Activated CD8-positive, alpha-beta memory T cell treated with anti-CD3 and anti-CD28 coated beads for 4 hours (primary cell): ENCODE measurements at places on chromosomes 5 and 9.

DNA sequence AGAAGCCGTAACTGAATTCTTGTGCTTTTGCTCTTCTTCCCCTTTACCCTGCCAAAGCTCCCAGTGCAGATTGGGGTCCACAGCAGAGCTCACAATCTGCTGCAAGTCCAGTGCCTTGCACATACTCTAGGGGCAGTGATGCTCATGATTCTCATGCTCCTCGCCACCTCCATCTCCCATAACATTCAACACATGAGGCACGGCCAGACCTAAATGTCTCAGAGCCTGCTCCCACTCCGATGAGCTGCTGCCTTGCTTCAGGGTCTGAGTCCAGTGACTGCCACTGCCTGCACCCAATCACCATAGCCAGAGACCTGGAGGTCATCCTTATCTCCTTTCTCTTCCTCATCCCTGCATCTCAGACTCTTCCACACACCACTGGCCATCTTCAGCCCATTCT lies 10.5 kb downstream of the CSF1R start:
- no peak for DNase-seq

DNA sequence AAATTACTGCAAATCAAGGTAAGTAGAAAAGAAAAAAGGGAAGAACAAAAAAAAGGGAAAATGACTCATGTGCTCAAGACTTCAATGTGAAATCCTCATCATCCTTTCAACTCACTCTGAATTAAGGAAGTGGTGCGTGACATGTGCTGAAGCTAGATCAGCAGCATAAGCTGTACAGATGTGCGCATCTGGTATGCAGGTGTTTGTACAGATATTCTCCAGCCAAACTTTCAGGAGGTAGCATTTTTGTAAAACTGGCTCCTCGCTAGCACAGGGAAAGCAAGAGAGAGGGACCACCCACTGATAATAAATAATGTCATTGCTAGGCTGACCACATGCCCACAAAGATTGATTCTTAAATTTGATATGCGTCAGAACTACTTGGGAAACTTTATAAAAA lies 253.9 kb upstream of the RGMB start:
- DNase-seq: no peak

DNA sequence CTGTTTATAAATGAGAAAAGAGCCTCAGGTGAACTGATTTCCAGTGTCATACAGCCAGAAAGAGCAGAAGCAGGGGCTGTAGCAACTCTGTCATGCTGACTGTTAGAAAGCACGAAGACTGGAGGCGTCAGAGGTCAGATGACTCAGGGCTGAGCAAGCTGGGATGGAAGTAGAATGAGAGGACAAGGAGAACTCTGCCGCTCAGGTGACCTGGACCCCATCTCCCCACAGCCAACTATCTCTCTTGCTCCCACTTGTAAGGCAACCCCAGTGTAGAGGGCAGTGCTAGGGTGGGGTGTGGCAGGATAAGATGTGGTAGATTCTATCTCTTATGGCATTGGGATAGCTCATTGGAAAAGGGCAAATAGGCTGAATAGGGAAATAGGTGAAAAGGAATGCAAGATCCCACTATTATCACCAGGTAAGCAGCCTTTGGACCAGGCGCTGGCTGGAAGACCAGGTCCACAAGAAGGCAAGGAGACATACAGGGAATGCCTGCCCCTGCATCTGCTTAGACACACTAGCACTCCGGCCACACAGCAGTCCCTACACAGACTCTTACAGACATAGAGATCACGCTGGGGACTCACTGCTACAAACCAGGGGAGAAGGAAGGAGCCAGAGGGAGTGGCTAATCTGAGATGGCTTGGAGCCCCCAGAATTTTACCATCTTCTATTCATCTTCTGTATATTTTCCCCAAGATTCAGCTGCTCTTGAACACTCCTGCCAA lies 21.2 kb upstream of the LOX start:
- no peak for DNase-seq

DNA sequence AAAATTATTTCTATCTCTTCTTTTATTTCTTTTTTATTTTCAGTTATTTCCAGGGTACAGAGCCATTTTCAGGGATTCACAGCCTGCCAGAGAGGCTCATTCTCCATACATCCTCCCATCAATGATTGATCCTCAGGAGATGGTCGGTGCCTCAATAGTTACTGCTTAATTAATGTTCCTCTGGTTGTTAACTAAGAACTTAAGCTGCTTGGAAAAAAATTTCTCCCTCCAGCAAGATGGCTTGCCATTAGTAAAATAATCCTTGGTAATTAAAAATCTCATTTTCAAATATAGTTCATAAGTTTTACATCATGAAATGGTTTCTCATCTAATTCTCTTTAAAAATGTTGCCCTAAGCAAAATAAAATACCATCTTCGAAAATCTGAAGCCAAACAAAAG lies 20.0 kb downstream of the MARCHF11 start:
- DNase-seq: no peak

GRCh38 chr5:442335-443238 lies at the start of gene EXOC3:
Gene EXOC3 (plus strand): TSS chr5:443176. CDS start chr5:446206, 3,030 bp downstream.
- peak; percentile 60 for DNase-seq

DNA sequence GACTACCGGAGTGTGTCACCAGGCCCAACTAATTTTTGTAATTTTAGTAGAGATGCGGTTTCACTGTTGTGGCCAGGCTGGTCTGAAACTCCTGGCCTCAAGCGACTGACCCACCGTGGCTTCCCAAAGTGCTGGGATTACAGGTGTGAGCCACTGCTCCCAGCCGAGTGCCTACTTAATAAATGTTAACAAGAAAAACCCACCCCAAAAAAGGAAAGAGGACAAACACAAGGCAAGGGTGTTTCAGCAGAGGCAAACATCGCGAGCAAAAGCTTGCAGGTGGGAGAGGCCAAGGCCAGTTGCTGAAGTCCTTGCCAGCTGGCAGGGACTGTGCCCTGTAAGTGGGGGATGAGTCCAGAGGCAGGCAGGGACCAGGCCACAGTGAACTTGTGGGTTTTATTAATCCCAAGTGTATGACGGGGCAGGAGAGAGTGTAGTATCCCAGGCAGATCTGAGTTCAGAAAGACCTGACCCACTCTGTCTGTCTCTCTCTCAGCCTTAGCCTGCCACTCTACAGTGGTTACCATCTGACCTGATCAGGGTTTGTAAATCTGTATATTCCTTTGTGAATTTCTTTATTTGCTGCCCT lies 6.4 kb upstream of the FPGS start:
- DNase-seq: no peak

DNA sequence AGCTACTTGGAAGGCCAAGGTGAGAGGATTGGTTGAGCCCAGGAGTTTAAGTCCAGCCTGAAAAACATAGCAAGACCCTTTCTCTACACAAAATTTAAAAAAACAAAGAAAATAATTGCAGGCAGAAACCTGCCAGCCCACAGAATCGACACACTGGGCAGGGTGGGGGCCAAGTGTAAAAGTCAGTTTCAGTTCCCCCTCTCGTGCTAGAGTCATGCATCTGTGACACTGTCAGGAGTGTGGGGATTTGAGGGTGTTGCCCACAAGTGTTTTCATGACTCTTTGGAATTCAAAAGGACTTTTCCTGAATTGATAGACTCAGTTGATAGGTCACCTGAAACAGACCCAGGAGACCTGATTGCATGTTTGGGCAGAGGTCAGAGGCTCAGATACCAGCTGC lies 47.6 kb downstream of the PRRC2B start:
- DNase-seq: no peak

- DNase-seq: no peak
Observed at GRCh38 chr5:172574871-172575223, 66.2 kb upstream of the NEURL1B start.

GRCh38 chr5:112555691-112556090 lies 136.6 kb upstream of the EPB41L4A start:
- no peak for DNase-seq

- DNase-seq: no peak
Observed at GRCh38 chr5:139745132-139745799, 50.3 kb upstream of the PSD2 start.

DNA sequence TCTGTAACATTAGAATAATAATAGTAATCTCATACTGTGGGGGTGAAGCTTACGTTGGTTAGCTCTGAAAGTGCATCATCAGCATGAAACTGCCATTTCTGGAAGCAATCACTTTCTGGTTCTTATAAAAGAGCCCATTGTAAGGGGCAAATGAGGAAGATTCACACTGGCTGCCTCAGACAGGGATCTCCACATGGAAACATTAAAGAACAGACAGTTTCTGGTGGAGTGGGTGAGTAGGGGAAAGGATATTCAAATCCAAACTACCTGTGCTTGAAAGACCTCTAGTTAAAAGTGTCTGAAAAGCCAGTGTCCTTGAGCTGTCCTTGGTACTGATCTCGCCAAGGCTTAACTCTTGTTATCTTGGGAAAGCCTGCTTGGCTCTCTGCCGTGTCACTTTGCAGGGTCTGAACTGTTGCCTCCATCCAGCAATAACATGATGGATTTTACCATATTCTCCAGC lies 19.1 kb upstream of the SLC31A2 start:
- no peak for DNase-seq

DNA sequence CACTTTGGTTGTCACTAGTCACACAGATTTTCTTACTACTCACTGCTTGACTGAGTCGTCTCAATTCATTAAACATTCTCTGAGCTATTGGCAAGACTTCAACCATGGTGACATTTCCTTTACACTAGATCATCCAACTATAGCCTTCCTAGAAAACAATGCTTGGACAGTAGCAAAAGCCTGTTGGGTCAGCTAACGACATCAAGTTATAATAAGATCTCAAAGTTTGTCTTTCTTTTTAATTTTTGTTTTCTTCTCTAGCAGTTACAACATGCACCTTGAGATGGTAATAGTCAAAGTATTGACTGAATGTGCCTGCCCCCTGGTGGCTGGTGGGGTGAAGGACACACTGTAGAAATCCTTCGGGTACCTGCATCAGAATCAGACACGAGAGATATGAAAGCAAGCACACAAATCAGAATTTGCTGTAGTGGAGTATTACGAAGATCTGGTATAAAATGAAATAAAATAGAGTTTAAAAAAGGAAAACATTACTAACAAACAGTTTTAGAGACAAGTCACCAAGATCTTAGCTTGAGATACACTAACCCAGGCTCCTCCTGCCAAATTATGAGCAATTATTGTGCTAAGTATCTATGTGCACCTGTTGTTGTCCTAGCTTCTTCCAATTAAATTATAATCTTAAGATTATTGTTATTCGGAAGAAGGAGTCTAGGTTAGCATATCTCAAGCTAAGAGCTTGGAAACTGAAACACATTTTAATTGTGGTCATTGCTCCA lies 81.2 kb downstream of the ARL15 start:
- peak; percentile 33 for DNase-seq

DNA sequence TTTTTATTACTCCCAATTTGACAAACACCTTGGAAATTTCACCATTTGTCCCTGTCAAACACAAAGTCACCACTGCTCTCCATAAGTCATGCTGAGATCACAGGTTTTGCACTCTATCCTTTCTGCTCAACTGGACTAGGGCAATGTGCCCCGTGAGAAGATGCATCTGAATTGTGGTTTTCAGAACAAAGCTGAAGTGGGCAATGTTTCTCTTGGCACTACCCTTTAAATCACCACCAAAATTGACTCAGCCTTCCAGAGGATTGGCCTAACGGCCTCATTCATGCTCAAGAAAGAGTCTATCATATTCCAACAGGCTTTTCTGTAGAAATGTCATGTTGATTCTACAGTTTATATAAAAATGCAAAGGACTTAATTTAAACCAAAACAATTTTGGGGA lies 81.0 kb upstream of the TRIO start:
- DNase-seq: no peak

- DNase-seq: no peak
Observed at GRCh38 chr9:37515620-37516258, 30.0 kb downstream of the POLR1E start.

DNA sequence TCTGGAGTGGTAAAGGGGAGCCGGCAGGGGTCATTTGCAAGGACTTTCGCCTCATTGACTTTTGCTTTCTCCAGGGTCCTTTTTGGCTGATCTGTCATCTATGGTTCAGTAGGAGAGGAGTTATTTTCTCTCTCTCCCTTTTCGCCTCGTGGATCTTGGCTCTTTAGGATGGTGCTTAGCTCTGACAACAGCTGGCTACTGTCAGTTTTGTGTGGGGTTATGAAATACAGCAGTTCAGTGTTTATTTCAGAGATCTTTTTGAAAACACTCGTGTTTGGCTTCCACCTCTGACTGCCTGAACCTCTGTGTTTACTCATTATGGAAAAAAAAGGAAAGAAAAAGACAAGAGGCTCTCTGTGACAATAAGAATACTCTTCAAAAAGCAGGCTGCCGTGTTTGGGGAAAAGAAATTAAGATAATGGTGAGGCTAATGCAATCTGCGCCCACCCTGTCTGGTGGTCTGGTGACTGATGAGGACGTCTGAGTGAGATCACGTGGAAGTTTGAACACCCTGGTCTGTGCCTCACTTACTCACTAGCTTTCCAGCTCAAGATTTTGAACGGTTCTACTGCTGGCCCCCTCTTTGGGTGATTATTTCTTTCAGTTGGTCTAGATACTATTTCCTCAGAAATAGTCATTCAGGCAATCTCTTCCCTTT lies 567.7 kb downstream of the CAAP1 start:
- DNase-seq: no peak

- no peak for DNase-seq
Observed at GRCh38 chr9:69871118-69871834, 50.7 kb downstream of the CFAP95 start.

DNA sequence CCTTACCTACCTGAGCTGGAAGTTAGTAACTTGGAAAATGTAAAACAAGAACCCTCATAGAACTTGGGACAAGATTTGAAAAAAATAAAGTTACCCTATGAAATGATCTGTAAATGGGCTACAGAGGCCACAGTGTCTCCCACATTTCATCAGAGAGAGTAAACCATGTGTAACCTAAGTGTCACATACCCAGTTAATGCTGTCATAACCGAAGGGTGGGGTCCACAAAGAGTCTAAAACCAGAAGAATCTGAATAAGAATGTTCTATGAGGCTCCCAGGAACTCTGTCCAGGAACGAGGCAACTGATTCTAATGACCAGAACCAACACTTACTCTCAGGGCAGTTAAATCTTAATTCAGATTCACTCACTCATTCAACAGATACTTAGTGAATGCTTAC lies 1.0 kb upstream of the FAM13B start:
- no peak for DNase-seq

DNA sequence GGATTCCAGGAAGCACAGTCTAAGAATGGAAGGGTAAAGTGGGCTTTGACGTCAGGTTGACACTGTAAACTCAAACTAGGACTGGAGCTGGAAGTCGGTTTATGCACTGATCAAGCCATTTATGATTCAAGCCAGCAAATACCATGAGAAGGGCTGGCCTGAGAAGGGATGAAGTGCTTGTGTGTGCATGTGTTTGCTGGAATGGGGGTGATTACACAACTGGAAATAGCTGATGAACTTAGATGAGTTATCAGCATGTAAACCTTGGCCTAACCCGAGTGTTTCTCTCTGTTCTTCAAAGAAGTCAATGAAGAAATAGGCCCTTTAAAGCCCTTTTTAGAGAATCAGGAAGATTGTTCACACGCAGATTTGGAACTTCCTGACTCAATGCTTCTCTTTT lies 287.6 kb downstream of the RFX3 start:
- DNase-seq: no peak

DNA sequence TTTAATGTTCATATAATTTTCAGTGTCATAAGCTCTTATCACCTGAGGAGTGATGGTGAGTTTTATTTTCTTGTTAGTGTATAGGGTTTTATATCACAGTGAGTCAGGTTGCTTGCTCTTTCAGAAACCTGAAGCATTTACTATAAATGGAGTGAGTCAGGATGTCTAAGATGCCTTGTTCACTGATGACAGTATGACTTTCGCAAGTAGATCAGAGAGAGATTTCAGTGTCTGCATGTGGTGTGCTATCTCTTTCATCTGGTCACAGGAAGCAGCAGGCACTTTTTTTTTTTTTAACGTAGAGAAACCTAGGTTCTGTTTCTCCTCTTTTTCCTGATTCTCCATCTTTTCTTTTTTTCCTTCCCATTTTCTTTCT lies 237.1 kb downstream of the DMRTA1 start:
- DNase-seq: no peak

- DNase-seq: no peak
Observed at GRCh38 chr5:122076669-122077365, 1.2 kb downstream of the LOX start.
